AG04449 (cell line): ENCODE measurements at places on chromosomes 16 and 17.

GRCh38 chr17:82536512-82537201, 17.1 kb downstream of the FOXK2 start:
- DNase-seq: no peak

GRCh38 chr17:9389111-9389527, 186.5 kb downstream of the STX8 start:
- peak; percentile 89 for DNase-seq

DNA sequence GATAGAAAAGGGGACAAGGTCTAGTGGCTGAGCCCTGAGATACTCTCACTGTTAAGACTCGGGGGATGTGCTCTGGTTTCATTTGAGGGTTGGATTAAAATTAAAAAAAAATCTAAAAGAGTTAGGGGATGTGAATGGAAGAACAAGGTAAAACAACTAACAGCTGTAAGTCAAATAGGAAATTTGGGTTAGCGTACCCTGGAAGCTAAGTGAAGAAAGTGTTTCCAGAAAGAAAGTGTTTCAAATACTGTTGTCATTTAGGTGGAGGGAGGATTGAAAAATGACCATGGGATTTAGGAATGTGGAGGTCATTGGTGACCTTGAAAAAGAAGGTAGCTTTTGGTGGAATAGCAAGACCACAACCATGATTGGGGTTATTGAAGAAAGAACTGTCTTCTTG, 37.7 kb downstream of the PPM1D start:
- DNase-seq: no peak

GRCh38 chr17:17172990-17173389, 33.1 kb downstream of the PLD6 start:
- no peak for DNase-seq

DNA sequence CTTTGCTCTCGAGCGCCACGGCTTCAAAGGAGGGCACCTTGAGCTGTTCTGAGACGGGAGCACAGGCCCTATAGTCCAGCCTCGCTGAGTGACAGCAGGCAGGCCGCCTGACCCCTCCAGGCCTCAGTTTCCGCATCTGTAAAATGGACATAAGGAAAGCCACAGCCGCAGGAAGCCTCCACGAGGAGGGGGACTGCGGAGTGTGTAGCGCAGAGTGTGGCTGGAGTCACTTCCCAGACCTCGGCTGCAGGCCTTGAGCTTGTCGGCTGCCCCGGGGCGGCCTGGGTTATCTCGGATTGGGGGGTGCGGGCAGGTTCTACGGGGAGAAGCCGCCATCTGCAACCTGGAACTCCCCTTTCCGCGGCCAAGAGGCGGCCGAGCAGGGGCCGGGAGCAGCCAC, 40.8 kb downstream of the ZFPM1 start:
- no peak for DNase-seq

DNA sequence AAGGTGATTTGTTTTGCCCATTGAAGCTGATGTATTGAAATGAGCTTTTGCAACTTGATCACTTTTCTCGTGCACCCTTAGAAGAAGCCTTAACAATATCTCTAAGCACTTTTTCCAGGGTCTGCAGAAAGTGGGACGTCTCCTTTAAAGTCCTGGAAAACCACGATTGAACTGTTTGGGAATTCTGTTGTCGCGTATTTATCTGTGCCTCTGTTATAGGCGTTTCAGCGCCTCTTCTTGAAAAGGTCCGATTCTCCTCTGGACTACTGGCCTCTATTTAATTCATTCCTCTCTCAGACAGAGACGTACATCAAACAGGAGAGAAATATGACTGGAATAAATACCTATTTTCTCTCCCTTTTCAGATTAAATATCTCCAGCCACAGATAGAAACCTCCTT, 262.4 kb upstream of the PSMD7 start:
- no peak for DNase-seq

GRCh38 chr17:29840884-29841283, 89.1 kb downstream of the SSH2 start:
- no peak for DNase-seq

- DNase-seq: no peak
Observed at GRCh38 chr17:10447026-10447931, 22.1 kb downstream of the MYH4 start.

DNA sequence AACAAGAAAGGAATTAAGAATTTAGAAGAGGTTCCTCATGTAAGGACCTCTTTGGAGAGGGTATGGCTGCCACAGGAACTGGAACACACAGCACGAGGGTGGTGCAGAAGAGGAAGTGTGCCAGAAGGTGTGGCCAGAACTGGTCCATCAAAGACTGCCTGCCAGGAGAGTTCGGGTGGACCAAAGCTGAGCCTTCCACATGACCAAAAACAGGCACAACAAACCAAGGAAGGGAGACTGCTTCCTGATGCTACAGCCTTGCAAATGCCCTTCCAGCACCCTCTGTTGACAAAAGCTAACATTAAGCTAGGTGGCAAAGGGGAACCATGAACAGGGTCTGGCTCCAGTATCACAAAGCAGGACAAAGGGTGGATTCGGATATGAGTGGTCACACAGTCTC, 125.8 kb upstream of the TMEM97 start:
- no peak for DNase-seq

DNA sequence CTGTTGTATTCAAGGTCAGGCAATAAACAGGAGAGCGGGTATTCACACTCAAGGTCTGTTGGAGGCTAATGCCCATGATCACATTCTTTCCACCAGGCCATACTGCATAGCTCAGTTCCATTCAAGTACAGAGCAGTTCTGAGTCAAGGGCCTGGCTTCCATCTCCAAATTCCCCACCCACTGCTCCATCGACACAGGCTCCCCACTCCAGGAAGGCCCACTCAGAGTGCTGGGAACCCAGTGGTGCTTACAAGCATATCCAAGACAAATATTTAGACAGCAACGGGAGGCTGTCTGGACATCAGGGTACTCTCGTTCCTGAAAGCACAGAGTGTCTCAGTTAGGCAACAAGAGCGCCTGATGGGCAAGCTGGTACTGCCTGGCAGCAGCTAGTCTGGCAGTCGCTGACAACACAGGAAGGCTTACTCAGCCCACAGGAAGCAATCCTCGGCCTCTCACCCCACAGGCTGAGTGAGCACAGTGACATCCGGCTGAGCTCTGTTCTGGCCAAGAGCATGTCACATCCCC, 40.9 kb downstream of the RFFL start:
- DNase-seq: peak; percentile 74

DNA sequence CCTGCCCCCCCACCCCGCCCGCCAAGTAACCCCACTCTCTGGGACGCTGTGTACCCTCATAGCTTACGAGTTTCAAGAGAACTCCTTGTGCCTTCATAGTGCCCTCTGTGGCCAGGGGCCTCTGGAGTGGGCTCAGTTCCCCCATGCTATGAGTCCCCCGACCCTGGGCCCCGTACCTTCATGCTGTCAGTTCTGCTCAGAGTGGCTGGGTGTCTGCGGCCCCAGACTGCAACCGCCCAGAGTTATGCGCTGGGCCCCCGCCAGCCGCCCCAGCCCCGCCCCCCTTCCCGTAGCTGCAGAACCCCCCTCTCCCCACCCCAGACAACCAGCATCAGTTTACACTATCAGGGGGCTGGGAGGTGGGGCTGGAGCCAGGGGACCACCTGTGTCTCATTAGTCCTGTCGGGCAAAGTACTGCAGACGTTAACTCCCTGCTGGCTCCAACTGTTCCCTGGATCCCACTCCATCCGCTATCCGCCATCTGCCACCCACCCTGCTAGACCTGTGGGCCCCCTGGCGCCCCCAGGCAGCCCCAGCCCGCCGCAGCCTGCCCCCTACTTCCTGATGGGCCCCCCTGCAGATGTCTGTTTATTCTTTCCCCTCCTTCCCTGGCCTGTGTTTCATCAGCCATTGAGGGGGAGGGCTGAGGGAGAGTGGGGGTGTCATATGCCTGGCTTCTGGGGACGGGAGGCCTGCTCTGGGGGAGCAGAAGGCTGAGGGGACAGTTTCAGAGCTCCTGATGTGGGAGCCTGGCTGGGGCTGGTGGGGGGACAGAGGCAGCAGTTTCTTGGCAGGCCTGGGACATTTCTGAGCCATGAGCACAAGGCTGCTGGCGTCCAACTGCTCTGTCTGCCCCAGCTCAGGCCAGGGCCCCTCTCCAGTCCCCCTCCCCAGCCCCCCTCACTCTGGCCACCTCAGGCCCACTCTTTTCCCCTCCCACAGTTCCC, at the start of gene MFAP4:
TSS of gene MFAP4 (minus strand) at position 217 of the 947 bp plus-strand sequence. CDS start at position 182, 35 bp downstream.
- peak; percentile 65 for DNase-seq

DNA sequence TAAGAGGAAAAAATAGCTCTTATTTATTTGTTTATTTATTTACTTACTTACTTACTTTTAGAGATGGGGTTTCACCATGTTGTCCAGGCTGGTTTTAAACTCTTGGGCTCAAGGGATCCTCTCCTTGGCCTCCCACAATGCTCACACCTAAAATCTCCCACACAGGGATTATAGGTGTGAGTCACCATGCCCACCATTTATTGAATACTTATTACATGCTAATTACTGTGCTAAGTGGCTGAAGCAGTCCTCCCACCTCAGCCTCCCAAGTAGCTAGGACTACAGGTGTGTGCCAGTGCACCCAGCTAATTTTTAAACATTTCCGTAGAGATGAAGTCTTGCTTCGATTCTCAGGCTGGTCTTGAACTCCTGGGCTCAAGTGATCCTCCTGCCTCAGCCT, 11.0 kb upstream of the ITGB3 start:
- DNase-seq: no peak

GRCh38 chr16:83137326-83137781, 510.6 kb downstream of the CDH13 start:
- DNase-seq: no peak

- DNase-seq: no peak
Observed at GRCh38 chr17:21460358-21460757, 84.2 kb downstream of the KCNJ12 start.

GRCh38 chr17:917391-917811, 62.2 kb downstream of the NXN start:
- no peak for DNase-seq

GRCh38 chr16:50668368-50669008, 12.6 kb downstream of the SNX20 start:
- no peak for DNase-seq

GRCh38 chr16:87017371-87018012, 299.7 kb downstream of the C16orf95 start:
- DNase-seq: peak; percentile 71

GRCh38 chr16:23491490-23492391, 18.6 kb downstream of the GGA2 start:
- no peak for DNase-seq

GRCh38 chr17:38512473-38513058, 84.3 kb downstream of the ARHGAP23 start:
- DNase-seq: no peak

GRCh38 chr16:7231762-7232161, 100.9 kb upstream of the RBFOX1 start:
- no peak for DNase-seq

DNA sequence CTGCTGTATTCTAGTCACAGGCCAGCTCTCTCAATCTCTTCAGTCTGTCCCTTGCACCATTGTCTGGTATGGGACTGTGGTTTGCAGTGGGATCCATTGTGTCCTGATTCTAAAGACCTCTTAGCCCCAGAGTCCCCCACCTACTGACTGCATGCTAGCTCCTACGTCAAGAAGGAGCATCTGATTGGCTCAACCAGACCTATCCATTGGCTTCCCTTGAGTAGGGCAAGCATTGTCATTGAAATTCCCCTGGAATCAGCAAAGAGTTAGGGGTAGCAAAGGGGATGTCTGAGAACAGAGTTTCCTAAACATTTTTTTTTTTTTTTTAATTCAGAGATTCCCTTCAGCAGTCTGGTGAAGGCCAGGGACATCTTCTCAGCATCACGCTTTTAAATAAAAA, 175.3 kb upstream of the MPHOSPH6 start:
- DNase-seq: no peak

- DNase-seq: no peak
Observed at GRCh38 chr16:9097266-9098219, 6.1 kb downstream of the HAPSTR1 start.

GRCh38 chr17:49574945-49575678, 559 bp upstream of the NXPH3 start:
- DNase-seq: no peak

- no peak for DNase-seq
Observed at GRCh38 chr17:9427465-9428315, 147.9 kb downstream of the STX8 start.

DNA sequence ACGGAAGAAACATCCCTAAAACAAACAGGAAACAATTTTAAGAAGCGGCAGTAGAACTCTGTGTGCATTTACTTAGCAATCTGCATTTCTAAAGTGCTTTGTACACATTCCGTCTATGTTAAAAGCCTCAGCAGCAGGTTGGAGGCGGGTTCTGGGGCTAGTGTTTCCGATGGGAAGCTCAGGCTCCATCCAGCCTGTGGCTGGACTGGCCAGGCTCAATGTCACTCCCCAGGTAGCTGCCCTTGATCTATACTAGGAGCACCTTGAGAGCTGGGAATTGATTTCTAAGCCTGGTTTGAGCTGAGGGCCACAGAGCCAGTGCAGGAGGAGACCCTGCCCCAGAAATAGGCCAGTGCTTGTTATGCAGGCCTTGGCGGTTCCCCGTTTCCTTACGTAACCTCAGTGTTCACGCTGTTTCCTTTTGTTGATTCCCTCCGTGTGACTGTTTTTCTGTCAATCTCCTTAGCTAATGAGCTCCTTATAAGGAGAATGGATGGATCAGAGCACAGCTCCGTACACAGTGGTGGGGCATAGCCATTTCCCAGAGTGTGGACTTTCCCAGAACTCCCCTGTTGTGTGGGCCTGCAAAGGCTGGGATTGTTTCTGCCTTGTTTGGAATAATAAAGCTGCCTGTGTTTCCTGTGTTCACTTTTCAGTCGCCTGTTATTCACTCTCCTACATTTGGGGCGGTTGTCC, 21.4 kb downstream of the ADORA2B start:
- no peak for DNase-seq

- peak; percentile 87 for DNase-seq
Observed at GRCh38 chr16:75244844-75245758, 6.3 kb downstream of the BCAR1 start.

- DNase-seq: no peak
Observed at GRCh38 chr17:38559051-38559879, 46.5 kb downstream of the SRCIN1 start.

DNA sequence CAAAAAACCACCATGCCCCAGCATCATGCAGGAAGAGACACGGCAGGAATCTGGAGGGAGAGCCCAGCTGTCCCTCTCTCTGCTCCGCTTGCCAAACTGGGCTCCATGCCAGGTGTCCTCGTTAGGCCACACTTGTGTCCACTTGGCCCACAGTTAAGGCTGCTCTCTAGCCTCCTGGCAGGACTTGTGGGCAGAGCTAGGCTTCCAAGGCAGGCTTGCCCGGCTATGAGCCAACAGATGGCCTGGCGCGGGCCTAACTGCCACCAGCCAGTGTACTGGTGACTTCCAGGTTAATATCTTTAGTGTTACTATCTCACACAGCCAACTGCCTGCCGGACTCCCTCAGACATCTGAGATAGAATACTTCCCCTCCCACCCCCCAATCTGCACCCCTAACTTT, 10.6 kb downstream of the ATP6V0D1 start:
- DNase-seq: no peak

GRCh38 chr17:75895370-75896155, 1.2 kb downstream of the TRIM65 start:
- DNase-seq: no peak

GRCh38 chr16:85635545-85636140, 22.5 kb downstream of the GSE1 start:
- no peak for DNase-seq
